ENCODE measurements at places on chromosomes 4 and X.

DNA sequence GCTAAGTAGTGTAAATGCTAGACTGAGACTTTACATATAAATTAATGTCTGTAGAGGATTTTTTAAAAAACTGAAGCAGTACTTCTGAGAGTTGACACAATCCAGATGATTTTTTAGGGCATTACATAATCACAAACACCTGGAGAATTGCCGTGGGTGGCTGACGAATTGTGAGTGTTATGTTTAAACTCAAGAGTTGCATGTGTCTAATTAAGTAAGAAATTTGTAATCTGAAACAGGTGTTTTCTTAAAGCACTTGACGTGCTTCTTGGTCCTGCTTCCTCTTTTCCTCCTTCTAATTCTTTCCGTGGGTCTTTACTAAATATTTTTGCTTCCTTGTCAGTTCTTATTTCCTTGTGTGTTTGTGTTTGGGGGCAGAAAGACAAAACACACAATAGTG lies 27.8 kb downstream of the PIR start:
- no peak for DNase-seq

DNA sequence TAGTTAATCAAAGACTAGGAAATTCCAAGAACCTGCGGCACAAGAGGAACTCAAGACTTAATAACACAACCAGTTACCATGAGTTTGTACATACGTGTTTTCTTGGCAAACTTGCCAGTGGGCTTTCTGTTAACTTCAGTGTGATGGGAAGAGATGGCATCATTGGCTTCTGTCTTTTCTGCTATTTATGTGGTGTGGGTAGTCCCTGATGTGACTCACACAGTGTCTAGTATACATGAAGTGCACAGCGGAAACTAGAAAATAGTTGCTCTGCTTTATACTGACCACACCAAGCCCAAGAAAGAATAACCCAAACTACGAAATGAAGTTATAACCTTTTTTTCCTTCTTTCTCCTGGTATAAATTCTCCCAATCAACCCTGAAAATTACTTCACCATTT lies 24.5 kb downstream of the DAPP1 start:
- DNase-seq: no peak

DNA sequence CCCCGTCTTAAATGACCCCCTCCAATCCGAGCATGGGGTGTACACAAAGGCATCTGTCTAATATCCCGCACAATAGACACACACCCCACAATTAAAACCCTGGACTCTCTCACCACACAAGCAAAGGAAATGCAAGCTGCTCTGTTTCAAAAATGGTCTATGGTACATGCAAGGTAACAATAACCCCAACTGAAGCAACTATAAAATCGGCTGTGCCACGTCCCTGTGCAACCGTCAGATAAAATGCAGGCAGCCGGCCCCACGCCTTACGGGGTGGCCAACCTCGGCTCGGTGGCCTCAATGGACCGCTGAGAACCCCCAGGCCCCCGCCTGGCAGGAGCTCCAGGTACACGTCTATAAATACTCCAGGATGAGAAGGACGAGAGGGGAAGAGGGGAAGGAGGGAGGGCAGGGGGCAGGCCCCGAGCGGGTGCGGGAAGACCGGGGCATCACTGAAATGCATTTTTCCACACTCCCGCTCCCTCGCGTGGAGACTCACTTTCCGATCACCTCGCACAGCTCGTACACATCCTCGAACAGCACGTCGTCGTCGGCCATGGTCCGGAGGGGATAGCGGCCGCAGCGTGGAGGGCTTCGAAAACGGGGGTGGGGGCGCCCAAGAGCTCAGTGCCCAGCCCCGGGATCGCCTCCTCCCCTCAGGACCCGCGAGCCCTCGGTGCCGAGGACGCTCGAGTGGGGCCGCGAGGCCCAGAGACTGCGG lies 763 bp downstream of the CASK start:
- no peak for DNase-seq

DNA sequence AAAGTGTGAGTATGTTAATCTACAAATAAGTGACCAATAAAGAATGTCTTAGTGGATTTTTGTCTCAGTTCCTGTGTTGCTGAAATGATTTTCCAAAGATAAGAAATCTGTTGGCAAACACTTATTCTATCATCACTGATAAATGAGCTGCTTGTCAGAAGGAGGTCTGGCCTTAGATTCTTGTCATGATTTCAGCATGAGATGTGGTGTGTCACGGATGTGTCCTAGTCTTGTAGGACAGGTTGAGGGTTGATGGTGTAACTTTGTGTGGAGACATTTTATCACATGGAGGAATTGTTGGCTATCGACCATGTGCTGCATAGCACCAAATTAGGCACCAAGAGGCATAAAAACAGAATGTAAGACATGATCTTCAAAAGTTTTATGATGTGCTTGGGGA lies 31.8 kb upstream of the LIMCH1 start:
- no peak for DNase-seq

GRCh38 chr4:115923152-115923551 lies 809.7 kb upstream of the NDST4 start:
- no peak for DNase-seq
